Epithelial cell of umbilical artery (primary cell): ENCODE measurements at places on chromosomes 1 and 21. TPM values are rescaled to one million over a fixed set of nuclear protein-coding genes. Genes with fewer than 3 reads are reported as not detected.

UBQLN4 gene
- total RNA-seq = 13.0 and 15.3 TPM in 2 replicates

PLA2G2C gene
- total RNA-seq = not detected in 2 replicates

LCE2B gene
- not detected in 2 replicates for total RNA-seq

DCDC2B gene
- not detected in 2 replicates for total RNA-seq

FDPS gene
- 529 and 554 TPM in 2 replicates for total RNA-seq

FMO2 gene
- not detected in 2 replicates for total RNA-seq

TRIM67 gene
- not detected in 2 replicates for total RNA-seq

KIF26B gene
- 0.32 and 0.61 TPM in 2 replicates for total RNA-seq

ALX3 gene
- total RNA-seq = not detected in 2 replicates

DIO1 gene
- not detected in 2 replicates for total RNA-seq

CLDN8 gene
- total RNA-seq = not detected in 2 replicates

TCHH gene
- total RNA-seq = not detected in 2 replicates

FAM78B gene
- not detected in 2 replicates for total RNA-seq

KIAA1614 gene
- 1.8 and 2.6 TPM in 2 replicates for total RNA-seq
